ENCODE measurements at places on chromosomes 6 and 20.

GRCh38 chr6:164531736-164532135 is 777.7 kb downstream of the C6orf118 start:
- no peak for DNase-seq

GRCh38 chr6:15284743-15285142 is 38.9 kb downstream of the JARID2 start:
- no peak for DNase-seq

- no peak for DNase-seq
Observed at GRCh38 chr6:75222261-75222660, 16.4 kb upstream of the COL12A1 start.

GRCh38 chr6:111711476-111711875 is 105.8 kb upstream of the TRAF3IP2 start:
- DNase-seq = no peak

DNA sequence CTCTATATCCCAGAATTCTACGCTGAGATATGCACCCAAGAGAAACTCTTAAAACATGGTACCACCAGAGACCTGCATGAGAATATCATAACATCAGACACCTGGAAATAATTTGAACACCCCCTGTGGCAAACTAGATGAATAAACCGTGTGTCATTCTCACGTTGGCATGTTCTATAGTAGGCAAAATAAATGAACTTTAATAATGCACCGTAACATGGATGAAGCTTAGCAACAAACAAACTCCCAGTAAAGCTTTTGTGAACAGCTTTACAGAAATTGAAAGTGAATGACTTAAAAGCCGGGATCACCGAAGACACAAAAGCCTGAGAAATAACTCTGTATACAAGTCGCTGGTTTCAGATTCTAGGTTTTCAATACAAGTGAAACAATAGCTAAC is 1166.8 kb upstream of the CITED2 start:
- no peak for DNase-seq

- DNase-seq = no peak
Observed at GRCh38 chr6:56357616-56358373, 110.4 kb upstream of the COL21A1 start.

- no peak for DNase-seq
Observed at GRCh38 chr6:150875841-150876240, 10.3 kb downstream of the MTHFD1L start.

DNA sequence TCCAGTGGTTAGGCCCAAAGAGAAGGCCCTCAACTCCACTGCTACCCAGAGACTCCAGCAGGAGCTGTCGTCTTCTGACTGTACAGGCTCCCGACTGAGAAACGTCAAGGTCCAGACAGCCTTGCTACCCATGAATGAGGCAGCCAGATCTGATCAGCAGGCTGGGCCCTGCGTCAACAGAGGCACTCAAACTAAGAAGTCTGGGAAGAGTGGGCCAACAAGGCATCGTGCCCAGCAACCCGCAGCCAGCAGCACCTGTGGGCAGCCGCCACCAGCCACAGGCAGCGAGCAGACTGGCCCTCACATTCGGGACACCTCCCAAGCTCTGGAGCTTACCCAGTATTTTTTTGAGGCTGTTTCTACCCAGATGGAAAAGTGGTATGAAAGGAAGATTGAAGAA is 8.1 kb downstream of the LYRM2 start:
- DNase-seq = no peak

GRCh38 chr6:87995461-87995860 is 52.2 kb upstream of the SPACA1 start:
- no peak for DNase-seq

- DNase-seq = no peak
Observed at GRCh38 chr20:24953621-24954133, 4.6 kb downstream of the CST7 start.

DNA sequence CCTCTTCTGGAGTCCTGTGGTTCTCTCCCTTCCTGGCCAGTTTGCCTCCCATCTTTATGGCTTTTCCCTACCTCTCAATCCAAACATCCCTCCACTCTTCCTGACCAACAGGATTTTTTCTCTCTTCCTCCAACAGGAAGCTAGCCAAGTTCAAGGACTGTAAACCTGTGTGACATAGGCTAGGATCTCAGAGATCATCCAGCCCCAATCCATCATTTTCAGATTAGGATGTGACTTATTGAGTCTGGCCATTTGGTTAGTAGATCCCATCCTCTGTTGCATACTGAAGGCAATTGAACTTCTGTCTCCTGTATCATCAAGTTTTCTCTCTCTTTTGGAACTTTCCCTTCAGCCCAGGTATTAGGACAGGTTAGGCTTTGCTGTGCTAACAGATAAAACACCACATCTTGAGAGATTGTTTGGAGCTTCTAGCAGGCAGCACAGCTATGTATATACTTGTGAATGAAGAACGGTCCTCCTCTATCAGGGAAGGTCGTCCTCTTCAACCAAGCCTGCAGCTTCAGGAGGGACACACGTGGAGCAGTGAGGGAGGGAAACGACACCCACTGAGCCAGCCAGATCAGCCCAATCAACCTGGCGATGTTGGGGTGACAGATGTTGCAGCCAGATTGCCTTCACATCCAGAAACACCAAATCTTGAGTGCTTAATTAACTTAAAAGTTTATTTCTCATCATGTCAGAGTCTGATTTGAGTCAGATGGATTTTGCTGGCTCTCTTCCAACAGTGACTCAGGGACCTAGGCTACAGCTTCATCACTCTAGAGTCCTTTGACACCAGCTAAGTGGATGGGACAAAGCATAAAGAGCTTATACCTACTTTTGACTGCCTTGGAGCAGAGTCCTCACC is 106.8 kb downstream of the GJA10 start:
- DNase-seq = no peak

- no peak for DNase-seq
Observed at GRCh38 chr6:131929264-131929663, 21.9 kb downstream of the CCN2 start.

DNA sequence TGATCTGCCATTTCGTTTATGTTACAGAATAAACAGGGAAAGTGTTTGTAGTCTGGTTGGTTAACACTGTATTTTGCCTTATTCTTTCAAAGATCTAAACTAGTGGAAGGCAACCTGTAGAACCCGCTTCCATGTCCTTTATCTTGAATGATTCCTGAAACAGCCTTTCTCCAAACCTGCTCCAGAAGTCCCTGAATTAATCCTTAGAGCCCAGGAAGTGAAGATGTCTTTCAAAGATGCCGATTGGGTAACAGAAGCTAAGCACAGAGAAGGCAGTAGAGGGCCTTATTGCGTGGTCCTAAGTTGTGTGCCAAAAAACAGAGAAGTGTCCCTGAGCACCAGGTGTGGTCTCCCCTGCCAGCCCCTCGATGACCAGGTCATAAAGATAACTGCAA is 19.2 kb upstream of the ZSCAN16 start:
- no peak for DNase-seq

DNA sequence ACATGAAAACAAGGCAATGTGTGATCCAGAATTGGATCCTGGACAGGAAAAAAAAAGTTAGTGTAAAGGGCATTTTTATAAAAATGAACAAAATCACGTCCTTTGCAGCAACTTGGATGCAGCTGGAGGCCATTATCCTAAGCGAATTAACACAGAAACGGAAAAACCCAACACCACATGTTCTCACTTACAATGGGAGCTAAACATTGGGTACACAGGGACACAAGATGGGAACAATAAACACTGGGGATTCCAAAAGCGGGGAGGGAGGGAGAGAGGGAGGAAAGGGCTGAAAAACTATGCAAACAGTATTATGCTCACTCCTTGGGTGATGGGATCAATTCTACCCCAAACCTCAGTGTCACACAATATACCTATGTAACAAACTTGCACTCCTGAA is 91.4 kb upstream of the BTBD3 start:
- no peak for DNase-seq

DNA sequence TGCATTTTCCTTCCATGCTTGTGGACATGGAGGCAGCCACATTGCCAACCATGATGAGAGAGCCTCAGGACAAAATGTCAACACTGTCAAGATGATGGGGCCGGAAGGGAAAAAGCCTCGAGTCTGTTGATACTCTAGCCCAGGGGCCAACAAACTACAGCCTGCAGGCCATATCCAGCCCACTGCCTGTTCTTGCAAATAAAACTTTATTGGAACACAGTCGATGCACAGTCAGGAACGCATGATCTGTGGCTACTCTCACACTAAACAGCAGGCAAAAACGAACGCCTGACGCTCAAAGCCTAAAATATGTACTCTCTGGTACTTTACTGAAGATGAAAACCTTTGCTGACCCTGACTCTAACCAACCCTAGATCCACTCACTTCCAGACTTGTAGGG is 72.3 kb downstream of the BMP7 start:
- DNase-seq = no peak

GRCh38 chr20:56348746-56349145 is 10.0 kb upstream of the FAM210B start:
- no peak for DNase-seq

- DNase-seq = no peak
Observed at GRCh38 chr20:57161478-57162361, 104.7 kb downstream of the BMP7 start.

- no peak for DNase-seq
Observed at GRCh38 chr6:17469006-17469832, 75.8 kb downstream of the CAP2 start.

- DNase-seq = no peak
Observed at GRCh38 chr6:147055821-147056392, 148.3 kb upstream of the STXBP5 start.

- DNase-seq = no peak
Observed at GRCh38 chr6:158661156-158661685, 11.4 kb downstream of the SYTL3 start.

DNA sequence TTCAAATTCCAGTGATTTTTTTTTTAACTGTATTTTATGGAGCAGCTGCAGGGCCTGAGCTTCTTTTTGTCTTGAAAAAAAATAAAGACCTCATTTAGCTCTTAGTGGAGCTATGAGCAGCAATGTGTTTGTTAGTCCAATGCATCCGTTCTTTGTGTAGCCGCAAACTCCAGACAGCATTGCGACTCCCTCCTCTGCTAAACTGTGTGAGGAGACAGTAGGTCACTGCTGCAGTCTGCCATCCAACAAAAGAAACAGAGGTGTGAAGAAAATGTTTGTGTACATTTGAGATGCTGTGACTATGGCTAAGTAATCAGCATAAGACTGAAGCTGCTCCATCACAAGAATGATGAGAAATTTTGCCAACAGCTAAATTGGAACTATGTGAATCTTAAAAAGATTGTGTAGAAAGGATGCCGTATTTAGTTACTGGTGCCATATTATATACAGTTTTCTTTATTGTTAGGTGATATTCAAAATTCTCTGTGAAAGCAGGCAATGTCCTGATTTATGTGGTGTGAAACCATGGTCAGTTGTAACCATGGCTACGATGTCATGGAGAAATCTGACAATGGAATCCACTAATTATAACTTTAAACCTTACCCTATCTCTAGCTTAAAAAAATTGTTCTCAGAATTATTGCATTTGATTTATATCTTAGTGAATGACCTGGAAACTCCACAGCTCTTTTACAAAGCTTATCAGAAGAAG is 428.8 kb upstream of the EPHA7 start:
- no peak for DNase-seq

DNA sequence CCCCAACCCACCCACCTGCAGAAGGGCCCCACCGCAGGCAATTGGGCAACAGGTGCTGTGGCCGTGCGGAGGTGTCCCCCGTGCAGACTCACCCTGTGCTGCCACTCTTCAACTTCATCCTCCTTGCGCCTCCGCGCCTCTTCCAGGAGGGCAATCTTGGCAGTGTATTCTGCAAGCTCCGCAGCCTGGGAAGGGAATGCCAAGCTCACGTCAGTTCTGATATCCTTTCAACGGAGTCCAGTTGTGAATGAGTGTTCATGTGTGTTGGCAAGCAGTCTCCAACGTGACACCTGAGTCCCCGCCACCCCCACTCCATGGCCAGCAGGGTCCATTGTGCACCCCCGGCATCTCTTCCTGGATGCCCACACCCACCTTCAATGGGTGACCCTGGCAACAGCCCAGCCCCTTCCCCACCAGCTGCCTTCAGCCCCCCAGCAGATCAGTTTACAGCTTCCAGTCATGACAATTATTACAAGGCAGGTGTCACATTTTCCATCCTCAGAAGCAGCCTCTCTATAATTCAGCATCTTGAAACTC is 49.9 kb downstream of the EZR start:
- DNase-seq = no peak

GRCh38 chr6:143872201-143872600 is 7.9 kb downstream of the ZC2HC1B start:
- DNase-seq = no peak

DNA sequence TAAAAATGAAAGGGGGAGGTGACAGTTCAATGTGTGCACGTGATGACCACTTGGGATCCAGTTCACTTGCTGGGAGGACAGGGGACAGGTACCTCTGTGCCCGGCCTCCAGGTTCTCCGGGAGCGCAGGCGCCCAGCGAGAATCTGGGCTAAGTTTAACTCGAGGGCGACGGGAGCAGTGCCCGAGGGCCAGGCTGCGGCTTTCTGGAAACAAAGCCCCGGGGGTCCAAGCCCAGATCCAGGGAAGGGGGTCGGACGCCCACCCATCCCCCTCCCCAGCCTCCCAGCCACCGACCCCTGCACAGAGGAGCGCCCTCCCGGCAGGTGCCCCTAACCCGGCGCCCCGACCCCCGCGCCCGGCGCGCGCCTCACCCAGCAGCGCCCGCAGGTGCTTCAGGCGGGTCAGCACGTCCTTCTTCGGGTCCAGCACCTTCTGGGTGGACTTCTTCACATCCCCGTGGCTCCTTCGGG is 405 bp downstream of the RALGAPA2 start:
- no peak for DNase-seq

DNA sequence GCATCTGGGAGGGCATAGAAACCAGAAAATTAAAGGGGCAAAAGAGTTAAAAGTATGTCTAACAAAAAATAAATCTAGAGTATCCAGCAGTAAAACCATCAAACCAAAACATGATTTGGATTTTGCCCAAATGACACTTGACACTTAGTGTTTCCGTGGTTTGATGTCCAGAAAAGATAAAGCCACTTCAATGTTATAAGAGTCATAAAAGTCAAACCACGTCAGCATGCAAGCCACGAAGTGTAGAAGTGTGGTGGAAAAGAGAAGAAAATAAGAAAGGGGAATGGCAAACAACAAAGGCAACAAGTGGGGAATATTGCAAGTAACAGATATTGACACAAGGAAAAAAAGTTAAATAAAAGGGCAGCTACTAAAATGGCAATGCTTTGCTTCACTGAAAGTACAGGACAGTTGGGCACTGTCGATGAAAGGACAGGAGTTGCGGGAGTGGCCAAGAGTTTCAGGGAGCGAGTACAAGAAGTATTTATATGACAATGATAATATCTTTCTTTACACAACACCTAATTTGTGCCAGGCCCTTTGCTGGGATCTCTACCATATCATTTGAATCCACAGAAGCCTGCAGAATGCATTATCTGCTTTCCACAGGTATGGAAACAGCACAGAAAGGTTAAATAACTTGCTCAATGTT is 6.3 kb upstream of the HDDC2 start:
- DNase-seq = no peak

DNA sequence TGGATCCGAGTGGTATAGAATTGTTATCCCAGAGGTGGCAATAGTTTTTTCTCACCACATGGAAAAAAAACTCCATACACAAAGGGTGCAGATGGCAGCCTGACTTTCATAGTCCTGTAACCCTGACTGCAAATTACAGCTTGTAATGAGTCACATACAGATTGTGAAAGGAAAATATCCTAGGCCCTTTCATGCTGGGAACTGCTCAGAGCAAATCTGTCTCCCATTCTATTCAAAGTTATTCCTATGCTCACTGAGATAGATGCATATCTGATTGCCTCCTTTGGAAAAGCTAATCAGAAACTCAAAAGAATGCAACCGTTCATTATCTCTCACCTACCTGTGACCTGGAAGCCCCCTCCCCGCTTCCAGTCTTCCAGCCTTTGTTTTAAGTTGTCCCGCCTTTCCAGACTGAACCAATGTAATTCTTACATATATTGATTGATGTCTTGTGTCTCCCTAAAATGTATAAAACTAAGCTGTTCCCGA is 108.7 kb upstream of the MAP3K4 start:
- DNase-seq = no peak

- DNase-seq = no peak
Observed at GRCh38 chr20:187733-188132, 1.8 kb downstream of the DEFB128 start.
